PC-3 (cell line): ENCODE measurements at places on chromosomes 2 and 18. TPM values are rescaled to one million over a fixed set of nuclear protein-coding genes. Genes with fewer than 3 reads are reported as not detected.
A peak's percentile ranks its signal among the peaks of the same experiment; 100 is the strongest.

DNA sequence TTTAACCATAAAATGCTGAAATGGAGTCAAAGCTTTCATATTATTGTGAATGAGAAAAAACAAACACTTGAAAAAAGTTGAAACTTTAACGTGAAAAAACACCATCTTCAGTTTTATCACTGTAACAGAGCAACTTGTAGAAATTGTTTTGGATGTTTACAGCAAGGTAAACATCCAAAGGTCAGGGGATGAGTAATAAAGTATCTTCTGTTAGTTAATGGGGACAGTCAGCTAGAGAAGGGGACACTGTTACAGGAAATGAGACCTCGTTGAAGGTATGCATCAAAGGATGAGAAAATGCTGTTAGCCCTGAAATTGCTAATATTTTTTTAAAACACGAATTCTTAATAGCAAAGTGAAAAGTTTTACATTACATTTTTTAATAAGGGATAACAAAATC is 2.9 kb downstream of the RHBDD1 start:
- H3K27ac ChIP-seq = no peak overlapping the region
- DNase-seq = peak; percentile 32
- peak overlapping the region; percentile 28; the same call in 1 of the 2 replicates for H3K4me3 ChIP-seq

DNA sequence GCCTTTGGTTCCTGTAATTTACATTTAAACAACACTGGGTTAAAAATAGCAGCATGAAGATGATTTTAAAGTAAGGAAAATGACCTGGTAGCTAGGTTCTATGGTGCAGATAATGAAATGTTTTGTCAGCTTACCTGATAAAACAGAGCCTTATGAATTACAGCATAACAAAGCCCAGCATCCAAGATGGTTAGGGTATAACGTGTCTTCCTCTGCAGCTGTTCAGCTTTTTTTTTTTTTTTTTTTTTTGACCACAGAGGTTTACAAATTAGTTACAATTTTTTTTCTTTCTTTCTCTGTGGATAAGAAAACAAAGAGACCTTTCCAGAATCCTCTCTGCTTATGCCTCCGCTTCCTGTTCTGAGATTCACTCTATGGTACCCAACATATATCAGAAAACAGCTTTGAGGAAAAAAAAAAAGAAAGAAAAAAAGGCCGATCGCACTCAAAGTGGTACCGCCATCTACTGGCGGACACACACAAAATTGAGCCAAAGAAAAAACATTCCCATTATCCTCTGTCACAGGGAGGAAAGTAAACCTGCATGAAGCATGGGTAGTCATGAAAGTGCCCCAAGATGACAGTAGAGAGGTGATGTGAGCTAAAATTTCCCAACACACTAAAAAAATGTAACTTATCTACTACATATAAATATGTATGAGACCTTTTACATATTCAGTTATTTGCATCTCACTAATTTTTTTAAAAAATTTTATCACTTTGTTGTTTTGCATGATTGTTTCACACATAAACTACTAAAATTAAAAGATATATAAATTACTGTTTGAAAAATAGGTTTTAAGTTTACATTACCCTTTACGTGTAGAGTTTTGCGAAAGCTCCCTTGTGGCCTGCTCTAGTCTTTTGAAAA is at the start of gene SCN3A:
SCN3A (minus strand) TSS at position 362 of the 871 bp plus-strand sequence. CDS start 27,656 bp downstream, outside the sequence.
- no peak within 1 kb of the TSS for H3K27ac ChIP-seq
- H3K27me3 ChIP-seq = peaks cover 22% of the 10 kb centered on the region
- no peaks in the 10 kb centered on the region for H3K4me1 ChIP-seq
- peak; percentile 71 for DNase-seq

DNA sequence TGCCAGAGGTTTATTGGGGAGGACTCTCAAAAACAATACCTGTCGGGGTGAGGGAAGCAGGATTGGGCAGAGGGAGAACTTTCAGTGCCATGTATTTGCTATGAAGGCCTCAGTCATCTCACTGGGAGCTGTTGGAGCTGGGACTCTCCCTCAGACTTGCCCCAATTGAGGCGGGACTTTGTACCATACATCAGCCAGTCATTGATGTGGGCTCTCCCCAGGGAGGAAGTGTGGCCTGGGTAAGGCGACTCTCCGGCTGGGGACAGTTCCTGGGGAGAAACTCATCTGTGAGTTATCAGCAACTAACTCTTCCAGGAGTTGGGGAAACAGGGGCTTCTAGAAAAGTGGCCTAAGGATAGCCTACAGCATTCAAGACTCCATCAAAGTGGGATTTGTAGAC is 66.5 kb downstream of the FTCDNL1 start:
- H3K36me3 ChIP-seq = no peaks in the 10 kb centered on the region
- H3K4me1 ChIP-seq = no peaks in the 10 kb centered on the region
- no peak for DNase-seq
- H3K27ac ChIP-seq = no peak overlapping the region
- H3K4me3 ChIP-seq = no peak overlapping the region

DNA sequence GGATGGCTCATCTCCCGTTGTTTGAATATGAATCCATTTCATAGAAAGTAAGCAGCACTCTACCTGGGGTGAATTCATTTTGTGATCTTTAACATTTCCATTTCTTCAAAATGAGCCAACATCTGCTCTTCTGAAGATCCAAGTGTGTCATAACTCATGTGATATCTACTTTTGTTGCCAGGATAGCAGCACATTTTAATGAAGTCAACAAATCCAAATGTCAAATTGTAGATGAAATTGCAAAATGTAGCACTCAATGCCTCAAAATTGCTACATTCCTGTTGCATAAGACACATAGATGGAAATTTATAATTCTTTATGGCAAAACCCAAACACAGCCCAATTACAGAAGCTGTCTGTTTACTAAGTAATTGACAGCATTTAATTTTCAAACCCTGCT is 360.7 kb downstream of the TMX3 start:
- no peaks in the 10 kb centered on the region for H3K4me1 ChIP-seq
- no peaks in the 10 kb centered on the region for H3K27me3 ChIP-seq
- H3K27ac ChIP-seq = no peak overlapping the region
- no peak overlapping the region for H3K4me3 ChIP-seq

DNA sequence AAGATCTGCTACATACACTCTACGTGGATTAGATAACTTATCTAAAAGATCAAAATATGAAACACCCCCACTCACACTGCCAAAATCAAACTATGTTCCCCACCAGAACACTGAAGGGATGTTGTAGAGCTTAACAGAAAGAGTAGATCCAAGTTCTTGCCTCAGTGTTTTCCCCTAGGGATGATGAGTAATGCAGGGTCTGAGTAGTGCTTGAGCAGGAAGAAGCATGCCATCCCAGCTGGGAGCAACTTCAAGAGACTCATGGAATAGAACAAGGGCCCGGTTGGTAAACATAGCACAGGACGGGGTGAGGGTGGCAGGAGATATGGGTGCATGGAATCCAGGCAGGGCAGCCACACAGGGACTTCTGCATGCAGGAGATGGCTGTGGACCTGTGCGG is 74.3 kb downstream of the SNTG2 start:
- peaks cover 41% of the 10 kb centered on the region for H3K27me3 ChIP-seq
- DNase-seq = no peak
- no peak overlapping the region for H3K27ac ChIP-seq
- H3K4me1 ChIP-seq = no peaks in the 10 kb centered on the region
- H3K4me3 ChIP-seq = no peak overlapping the region
- no peaks in the 10 kb centered on the region for H3K36me3 ChIP-seq

NCKAP1 gene
- 76.2 and 80.3 TPM in 2 replicates for total RNA-seq

MFSD2B gene
- total RNA-seq = not detected in 2 replicates
